ENCODE measurements at places on chromosomes 7 and 10.

- no peak for DNase-seq
Measured at GRCh38 chr10:86391986-86392722, 25.6 kb upstream of the GRID1 start.

- DNase-seq: no peak
Measured at GRCh38 chr7:50411332-50411731, 38.8 kb downstream of the FIGNL1 start.

DNA sequence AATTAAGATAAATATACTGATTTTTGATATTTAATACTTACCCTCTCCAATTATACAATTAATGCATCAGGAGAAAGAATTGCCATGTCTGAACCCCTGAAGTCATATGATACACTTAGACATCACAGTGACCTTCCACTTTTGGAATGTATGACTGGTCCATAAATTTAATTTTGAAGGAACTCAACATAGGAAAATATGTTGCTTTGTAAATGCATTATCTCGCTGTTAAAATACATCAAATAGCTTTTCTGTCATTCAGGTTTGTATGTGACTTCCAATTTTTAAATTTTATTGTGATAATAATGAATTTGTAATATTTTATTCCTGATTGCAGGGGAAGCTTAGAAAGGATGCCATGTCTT, 631.9 kb upstream of the ANKRD30A start:
- no peak for DNase-seq

- DNase-seq: no peak
Measured at GRCh38 chr10:17516376-17516775, 62.0 kb upstream of the ST8SIA6 start.

DNA sequence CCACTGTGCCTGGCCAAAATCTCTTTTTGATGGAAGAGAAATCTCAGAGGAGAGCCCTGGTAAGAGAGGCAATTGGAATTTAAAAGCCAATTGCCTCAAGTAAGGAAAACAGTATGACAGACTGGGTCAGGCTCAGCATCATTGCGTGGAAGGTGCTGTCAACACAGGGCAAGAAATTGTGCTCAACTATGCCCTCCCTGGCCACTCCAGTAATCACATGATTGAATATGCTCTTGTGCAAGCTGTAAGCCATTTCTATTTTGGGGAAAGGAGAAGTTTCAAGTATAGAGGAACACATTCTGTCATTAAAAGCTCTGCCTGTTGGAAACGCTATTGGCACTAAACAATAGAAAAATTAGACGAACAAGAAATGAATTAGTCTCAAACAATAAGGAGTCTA, 1127.7 kb downstream of the REEP3 start:
- DNase-seq: no peak

GRCh38 chr10:100567249-100567648, 31.5 kb downstream of the HIF1AN start:
- no peak for DNase-seq

DNA sequence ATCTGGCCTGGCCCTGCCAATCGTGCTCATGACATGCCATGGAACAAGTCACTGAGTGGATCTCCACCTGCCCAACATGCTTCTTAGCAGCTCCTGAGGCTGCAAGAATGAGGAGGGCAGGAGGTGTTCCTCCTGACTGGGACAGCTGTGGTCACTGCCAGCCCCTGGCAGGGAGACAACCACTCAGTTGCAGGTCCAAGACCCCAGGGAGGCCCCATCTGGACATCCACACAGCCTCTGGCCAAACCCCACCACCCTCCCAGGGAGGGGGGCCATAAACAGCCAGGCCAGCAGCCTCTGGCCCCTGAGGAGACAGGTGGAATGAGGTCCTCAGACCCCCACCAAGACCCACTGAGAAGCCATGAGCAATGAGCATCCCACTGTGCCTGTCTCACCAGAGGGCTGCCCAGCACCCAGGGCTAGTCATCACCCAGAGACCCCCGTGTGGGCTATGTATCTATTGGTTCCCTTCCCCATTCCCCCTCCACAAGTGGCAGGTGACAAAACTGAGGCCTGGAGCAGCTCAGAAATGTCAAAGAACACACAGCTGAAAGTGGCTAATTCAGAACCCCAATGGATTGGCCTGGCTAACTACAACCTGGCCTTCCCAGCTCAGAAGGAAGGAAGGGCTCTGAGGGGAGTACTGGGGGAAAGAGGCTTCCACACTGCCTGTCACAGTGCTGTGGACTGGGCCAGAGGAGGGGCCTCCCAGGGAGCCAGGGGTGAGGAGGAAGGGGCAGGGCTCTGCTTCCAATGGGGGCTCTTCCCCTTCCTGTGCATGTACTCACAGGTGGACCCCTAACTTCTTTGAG, 3.0 kb downstream of the GPRIN2 start:
- DNase-seq: peak; percentile 34

- DNase-seq: no peak
Measured at GRCh38 chr10:91759581-91759986, 38.6 kb upstream of the TNKS2 start.
